ENCODE measurements at places on chromosomes 4 and X. TPM values are rescaled to one million over a fixed set of nuclear protein-coding genes. Genes with fewer than 3 reads are reported as not detected.

- no peak for DNase-seq
These were observed 511.0 kb upstream of the ATOH1 start for GRCh38 chr4:93317561-93317960.

DNA sequence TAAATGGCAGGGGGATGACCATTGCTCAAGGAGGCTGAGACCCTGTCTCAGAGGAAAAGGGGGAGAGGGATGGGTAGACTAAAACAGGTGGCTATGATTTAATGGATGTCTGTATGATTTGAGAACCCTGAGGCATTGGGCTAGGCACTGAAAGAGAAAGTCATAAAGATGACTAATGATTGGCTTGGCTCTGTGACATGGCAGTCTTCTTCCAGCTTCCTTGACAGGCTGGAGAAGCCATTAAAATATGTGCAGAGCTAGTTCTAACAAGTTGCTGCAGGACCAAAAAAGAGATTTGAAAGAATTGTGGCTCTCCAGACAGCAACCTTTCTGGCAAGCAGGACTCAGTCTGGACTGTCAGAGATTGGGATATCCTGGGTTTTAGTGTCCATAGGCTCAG is 53.6 kb downstream of the AMER1 start:
- DNase-seq = no peak

DNA sequence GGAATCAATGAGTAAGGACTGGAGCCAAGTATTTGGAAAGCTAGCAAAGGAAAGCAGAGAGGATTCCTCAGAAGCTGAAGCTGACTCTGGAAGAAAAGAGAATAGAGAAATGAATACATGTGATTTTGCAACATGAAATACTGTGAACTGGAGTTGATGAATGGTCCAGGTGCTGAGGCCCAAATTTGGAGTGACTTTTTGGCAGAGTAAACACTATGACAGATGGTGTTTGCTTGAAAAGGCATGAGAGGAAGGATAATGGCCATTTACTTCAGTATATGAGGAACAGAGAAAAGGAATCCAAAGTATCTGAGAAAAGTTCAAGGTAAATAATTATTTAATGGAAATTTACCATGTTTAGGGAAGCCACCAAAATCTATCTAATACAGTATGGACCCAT is 236.7 kb downstream of the SLITRK2 start:
- DNase-seq = no peak

DNA sequence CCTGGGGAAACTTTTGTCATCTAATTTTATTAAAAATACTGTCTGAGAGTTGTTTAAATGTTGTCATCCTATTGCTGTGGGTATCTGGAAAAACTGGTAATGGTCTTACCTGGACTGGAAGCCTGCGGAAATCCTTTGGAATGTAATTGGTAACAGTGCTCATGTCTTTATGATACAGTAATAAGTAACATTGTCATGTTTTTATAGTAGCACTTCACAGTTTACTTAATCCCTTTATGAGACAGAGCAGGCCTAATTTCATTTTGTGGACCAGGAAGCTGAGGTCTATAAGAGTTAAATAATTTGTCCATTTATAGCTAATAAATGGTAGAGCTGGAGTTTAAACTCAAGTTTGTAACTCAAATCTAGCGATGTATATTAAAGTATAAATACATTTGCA is 88.3 kb downstream of the TRAPPC11 start:
- no peak for DNase-seq

GRCh38 chr4:21806991-21807390 is 141.6 kb downstream of the KCNIP4 start:
- DNase-seq = no peak

- DNase-seq = no peak
These were observed 23.9 kb upstream of the CXCL13 start for GRCh38 chr4:77581724-77582123.

GRCh38 chrX:106249706-106250379 is 81.7 kb downstream of the PWWP3B start:
- no peak for DNase-seq

GRCh38 chr4:141126769-141127168 is 6.5 kb downstream of the RNF150 start:
- DNase-seq = no peak

GRCh38 chrX:10474510-10474909 is 145.9 kb downstream of the MID1 start:
- no peak for DNase-seq

DNA sequence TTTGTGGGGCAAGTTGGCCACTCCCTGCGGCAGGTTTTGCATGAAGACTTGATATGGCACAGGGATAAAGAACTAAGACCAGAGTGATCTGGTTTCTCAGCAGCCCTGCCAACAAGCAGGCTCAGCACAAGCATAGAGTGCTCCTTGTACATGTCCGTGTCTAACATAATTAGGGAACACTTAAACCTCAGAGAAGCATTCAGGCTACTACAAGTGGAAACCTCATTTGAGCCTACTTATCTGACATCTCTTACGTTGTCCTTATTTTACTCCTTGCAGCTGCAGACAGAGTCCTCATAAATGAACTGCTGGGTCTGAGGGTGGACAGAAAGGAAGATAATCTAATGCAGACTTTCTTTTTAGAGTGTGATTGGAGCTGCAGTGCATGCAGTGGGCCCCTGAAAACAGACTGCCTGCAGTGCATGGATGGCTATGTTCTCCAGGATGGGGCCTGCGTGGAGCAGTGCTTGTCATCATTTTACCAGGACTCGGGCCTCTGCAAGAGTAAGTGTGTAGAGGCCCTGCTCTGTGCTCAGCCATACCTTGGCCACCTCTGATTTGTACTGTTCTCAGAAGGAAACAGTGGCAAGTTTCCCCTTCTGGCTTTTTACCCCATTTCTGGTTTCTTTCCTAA is 179.1 kb upstream of the ANXA3 start:
- DNase-seq = no peak

NAA11 gene
- not detected for total RNA-seq

PAGE1 gene
- total RNA-seq = not detected

SMIM31 gene
- total RNA-seq = 11.0 TPM

SUPT20HL2 gene
- not detected for total RNA-seq
